NCI-H345 (cell line): ENCODE measurements at places on chromosomes 2 and 18.

- no peak for DNase-seq
These were observed 208.7 kb downstream of the CLIP4 start for GRCh38 chr2:29323961-29324360.

GRCh38 chr2:138496096-138496651, 5.4 kb upstream of the SPOPL start:
- DNase-seq: no peak

GRCh38 chr18:4077204-4077603, 377.9 kb downstream of the DLGAP1 start:
- DNase-seq: no peak

GRCh38 chr2:176140513-176141317, 10.6 kb upstream of the HOXD4 start:
- peak; percentile 81 for DNase-seq

DNA sequence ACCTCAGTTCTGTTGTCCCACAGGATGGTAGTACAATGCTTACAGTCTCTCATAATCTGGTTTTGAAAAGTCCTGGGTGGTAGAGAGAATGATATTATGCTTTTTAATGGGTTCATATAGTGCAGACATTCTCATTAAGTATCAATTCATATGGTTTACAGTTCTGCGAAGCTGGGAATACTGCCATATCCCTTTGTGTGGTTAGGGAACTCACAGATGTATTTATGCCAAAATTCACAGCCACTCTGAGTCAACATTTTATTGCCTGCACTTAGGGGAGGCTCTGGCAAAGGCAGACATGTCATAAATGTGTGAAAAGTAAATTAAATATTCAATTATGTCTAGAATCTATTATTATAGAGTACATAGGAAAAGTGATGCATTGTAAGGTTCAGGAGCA, 808.2 kb downstream of the SUCLG1 start:
- DNase-seq: peak; percentile 51

GRCh38 chr2:218745559-218746469, 35.2 kb downstream of the TTLL4 start:
- DNase-seq: no peak

DNA sequence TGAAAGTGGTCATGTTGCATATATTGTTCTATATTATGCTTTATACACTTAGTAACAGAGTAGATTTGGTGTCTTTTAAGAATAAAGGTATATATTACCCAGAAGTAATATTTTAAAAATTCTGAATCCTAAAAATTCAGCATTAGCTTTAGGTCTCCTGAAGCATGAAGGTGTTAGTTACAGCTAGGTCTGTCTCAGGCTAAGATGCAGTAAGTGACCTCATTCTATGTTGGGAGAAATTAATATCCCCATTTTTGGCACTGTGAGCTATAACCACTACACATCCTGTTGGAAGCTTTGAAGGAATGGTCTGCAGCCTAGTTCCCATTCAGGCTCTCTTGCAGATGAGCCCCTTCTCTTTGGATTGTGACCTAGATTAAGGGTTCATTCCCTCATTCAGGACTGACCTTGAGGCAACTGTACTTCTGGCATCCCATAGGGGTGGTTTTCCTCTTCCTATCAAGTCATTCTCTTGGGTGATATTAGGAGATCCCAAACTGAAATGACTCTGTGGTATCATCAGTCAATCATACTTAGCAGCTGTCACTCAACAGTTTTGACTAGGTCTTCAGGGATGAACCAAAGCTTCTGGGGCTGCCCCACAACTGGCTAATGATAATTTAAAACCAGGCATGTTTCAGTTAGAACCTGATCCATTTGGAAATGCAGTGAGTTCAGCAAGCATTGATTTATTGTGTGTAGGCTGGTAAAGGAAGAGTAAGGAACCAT, 117.7 kb downstream of the GPD2 start:
- DNase-seq: no peak

DNA sequence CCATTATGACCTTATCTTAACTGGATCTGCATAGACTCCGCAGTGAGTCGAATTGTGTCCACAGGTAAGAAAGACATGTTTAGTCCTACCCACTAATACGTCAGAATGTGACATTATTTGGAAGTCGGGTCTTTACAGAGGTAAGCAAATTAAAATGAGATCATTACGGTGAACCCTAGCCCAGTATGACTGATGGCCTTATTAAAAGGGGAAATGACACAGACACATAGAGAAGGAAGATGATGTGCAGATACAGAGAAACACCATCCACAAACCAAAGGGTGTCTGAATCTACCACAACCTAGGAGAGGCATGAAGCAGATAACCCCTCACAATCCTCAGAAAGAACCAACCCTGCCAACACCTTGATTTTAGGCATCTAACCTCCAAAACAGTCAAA, 135.6 kb downstream of the GALNT1 start:
- no peak for DNase-seq

DNA sequence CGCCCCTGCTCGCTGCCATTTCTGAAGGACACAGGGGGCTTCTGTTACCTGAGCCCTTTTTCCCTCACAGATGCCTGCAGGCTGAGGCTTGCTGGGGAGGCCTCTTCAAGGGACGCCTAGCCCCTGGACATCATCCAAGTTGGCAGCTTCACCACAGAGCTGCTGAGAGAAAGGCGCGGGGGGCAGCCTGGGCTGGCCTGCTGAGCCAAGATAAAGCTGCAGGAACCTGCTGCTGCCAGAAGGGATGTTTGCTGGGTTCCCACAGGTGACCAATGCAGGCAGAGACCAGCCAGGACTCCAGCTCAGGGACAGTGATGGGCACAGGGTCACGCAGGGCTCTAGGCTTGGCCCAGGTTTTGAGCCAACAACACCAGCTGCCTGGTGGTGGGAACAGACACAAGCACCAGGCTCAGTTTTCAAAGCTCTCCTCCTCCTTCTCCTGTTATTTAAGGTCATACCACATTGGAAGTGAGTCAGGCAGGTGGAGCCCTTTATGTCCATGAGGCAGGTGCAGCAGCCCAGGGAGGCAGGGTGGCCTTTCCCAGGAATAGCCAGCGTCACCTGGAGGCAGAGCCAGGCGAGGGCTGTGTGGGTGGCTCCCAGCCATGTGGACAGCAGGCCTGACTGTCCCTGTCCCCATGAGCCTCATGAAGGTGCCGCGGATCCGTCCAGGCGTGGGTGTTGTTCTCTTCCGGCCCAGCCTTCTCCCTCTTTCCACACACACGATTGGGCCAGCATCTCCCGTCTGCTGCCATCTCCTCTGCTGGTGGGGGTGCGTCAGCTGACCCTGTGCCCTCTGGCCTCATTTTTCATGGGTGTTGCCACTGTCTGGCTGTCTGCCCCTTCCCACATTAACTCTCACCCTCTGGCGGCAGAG, 515.5 kb upstream of the MYT1L start:
- DNase-seq: peak; percentile 99

- no peak for DNase-seq
These were observed 57.6 kb downstream of the ACKR3 start for GRCh38 chr2:236627193-236627592.

DNA sequence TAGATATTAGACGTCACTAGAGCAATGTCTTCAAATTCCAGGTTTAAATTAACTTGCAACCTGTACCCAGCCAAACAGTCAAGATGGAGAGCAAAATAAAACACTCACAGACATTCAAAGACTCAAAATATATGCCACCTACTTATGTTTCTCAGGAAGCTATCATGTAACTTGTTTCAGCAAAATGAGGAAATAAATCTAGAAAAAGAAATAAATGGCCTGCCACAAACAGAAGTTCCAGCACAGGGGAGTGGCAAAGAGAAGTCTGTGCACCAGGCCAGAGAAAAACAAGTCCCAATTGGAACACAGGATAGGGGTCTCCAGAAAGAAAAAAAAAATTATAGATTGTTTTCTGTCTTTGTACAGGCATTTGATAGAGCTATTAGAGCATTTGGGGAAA, 96.7 kb downstream of the LRP2 start:
- no peak for DNase-seq

DNA sequence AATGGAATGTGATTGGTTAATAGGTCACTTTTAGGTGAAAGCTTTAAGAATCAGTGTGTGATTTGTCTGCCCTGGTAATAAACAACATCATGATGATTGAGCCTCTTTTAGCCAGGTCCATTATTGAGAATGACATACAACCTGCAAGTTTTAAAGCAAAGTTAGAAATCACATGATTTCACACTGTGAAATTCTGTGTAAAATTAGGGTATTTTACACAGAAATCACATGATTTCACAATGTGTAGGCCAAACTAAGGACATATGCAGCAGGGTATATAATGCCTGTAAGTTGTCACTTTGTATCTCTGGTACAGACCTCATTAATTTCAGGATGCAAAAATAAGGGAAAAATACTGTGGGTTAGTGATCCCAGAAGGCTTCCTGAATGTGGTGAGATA, 16.7 kb downstream of the PSMD14 start:
- DNase-seq: no peak

- DNase-seq: no peak
These were observed 8.1 kb upstream of the NFATC1 start for GRCh38 chr18:79387615-79388014.

GRCh38 chr18:40019797-40020392, 1935.1 kb upstream of the PIK3C3 start:
- no peak for DNase-seq

- DNase-seq: no peak
These were observed 3.9 kb downstream of the INPP4A start for GRCh38 chr2:98448441-98449145.

DNA sequence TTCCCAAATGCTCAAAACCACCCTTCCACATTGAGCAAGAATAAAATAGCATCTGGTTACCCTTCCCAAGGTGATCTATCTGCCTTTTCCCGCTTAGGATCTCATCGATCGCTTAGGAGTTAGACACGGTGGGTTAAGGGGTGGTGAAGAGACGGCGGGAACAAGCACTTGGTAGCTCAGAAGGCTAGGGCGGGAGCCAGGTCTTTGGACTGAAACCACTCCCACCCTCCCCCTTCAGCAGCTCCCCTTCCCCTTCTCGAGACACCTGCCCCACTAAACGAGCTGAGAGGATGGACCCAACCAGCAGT, 513 bp downstream of the THOC1 start:
- DNase-seq: no peak

- no peak for DNase-seq
These were observed 107.7 kb downstream of the UGGT1 start for GRCh38 chr2:128198656-128199055.

DNA sequence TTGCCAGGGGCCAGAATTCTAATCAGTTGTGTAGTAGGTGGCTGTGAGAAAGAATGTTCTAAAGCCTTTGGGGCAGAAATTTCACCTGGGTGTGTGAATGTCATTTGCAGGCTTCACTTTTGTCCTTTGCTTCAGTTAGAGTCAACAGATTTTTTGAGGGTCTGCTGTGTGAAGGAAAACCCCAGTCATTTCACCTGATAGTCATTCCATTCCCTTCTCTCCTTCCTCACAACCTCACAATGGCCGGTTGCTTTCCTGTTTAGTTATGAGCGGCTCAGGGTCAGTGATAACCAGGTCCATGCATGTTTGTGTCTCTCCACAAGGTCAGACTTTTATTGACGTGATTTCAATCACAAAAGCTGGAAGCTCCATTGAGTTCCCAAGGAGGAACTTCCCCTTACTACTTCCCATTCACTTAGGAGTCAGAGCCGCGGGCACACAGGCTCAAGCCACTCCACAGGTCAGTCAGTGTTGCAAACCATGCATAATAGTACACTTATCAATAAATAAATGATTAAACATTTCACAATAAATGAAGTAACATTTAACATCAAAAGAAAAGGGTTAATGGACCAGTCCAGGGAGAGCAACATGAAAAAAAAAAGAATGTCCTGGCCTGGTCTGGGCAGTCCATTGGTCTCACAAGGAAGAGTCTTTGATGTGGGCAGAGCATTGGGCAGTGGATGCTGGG, 74.3 kb downstream of the NPAS2 start:
- DNase-seq: no peak

GRCh38 chr2:103002954-103003353, 241.1 kb downstream of the TMEM182 start:
- DNase-seq: no peak

GRCh38 chr18:59202258-59202820, 17.6 kb upstream of the GRP start:
- DNase-seq: peak; percentile 58

- DNase-seq: no peak
These were observed 7.4 kb downstream of the CHST10 start for GRCh38 chr2:100409975-100410647.

- DNase-seq: no peak
These were observed 87.9 kb downstream of the PXDN start for GRCh38 chr2:1656326-1656960.

DNA sequence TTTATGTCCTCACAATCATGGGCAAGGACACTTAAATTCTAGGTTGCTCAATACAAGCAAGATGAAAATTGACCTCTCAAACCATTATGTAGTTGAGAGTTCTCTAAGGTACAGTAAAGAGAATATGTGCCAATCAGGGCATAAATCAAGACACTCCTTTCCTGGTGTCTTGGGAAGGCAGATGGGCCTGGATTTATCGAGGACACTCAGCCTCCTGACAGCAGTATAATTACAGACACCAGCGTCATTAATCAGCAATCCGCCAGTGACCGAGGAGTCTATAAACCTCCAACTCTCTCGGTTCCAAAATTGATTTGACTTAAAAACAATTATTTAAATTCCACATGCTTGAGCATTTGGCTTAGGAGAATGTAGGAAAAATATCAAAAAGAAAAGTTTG, 75.7 kb upstream of the DAPL1 start:
- no peak for DNase-seq

DNA sequence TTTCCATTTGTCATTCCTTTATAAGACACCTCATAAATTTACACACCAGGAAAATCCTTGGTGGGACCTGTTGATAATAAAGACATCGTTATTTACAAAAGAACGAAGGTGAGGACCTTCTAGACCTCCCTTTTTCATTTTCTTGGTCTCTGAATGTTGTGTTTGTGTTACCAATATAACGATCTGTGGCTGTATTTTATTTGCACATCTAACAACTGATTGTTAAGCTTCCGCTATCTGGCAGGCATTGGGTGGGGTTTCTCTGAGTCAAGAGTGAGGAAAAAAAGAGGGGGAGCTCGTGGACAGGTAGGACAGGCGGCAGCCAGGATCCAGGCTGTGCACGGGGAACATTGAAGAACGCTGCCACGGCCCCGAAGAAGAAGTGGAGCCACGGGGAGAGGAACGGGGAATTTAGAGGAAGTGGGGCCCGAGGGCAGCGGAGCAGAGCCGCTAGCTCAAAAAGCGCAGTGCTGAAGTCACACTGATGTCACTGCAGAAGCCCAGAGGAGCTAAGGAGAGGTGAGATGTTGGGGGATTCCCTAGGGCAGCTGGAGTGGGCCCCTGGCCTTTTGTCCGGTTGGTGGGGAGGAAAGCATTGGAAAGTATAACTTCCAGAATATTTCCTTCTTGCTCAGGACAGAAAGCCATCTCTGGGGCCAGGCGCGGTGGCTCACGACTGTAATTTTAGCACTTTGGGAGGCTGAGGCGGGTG, 20.9 kb upstream of the DNMT3A start:
- no peak for DNase-seq
